ENCODE measurements at places on chromosomes 6 and 20.

DNA sequence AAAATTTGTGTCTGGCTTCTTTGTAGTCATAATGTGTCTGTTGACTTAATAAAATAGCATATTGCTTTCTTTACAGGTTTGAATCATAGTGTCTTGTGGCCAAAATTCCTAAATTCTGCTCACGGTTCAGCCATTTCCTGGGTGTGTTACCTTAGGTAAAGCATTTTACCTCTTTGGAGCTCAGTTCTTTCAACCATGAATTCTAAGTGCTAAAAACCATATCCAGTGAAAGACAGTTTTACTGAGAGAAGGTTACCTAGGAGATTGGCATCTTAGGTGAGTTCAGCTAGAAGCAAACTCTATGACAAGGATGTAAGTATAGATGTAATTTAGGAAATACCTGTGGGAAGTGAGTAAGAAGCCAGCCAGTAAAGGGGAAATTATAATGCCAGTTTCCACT is 20.7 kb downstream of the CRYBG1 start:
- H3K4me3 ChIP-seq = no peak overlapping the region
- H3K4me1 ChIP-seq = peaks cover 18% of the 10 kb centered on the region
- H3K27ac ChIP-seq = no peak overlapping the region
- no peaks in the 10 kb centered on the region for H3K27me3 ChIP-seq
- H3K36me3 ChIP-seq = no peaks in the 10 kb centered on the region

- peaks cover 7% of the 10 kb centered on the region for H3K4me1 ChIP-seq
- ATAC-seq = no peak
- peaks cover 41% of the 10 kb centered on the region for H3K36me3 ChIP-seq
- H3K27me3 ChIP-seq = no peaks in the 10 kb centered on the region
- H3K4me3 ChIP-seq = no peak overlapping the region
These were observed 20.9 kb downstream of the CCNC start for GRCh38 chr6:99547526-99547925.

DNA sequence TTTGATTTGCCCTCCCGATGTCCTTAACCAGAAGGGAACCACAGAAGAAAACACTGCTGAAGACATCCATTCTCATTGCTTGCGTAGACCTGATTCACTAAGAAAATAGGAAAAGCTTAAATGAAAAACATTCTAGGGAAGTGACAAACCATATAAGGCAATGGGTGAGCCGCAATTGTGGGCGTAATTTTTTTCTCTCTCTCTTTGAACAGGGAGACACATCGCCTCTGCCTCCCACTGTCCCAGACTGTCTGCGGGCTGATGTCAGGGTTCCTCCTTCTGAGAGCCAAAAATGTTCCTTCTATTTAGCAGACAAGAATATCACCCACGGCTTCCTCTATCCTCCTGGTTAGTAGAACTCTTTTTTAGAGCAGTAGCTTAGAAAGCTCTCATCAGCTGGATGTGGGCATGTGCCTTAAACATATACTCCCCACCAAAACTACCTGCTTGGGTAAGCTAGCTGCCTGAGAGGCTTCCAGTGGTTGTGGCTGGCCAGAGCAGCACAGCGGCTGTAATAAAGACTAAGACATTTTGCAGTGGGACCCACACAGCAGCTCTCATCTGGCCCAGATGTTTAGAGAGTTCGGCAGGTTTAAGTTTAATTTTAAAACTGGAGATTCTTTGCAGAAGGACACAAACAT is 22.7 kb upstream of the CTAGE9 start:
- H3K36me3 ChIP-seq = peaks cover 4% of the 10 kb centered on the region
- H3K27ac ChIP-seq = no peak overlapping the region
- peaks cover 14% of the 10 kb centered on the region for H3K27me3 ChIP-seq
- no peak for ATAC-seq

GRCh38 chr20:7416382-7416781 is 523.9 kb downstream of the HAO1 start:
- no peaks in the 10 kb centered on the region for H3K4me1 ChIP-seq
- H3K27ac ChIP-seq = no peak overlapping the region
- no peak overlapping the region for H3K4me3 ChIP-seq
- ATAC-seq = no peak
- no peaks in the 10 kb centered on the region for H3K27me3 ChIP-seq

- no peak for ATAC-seq
- H3K4me3 ChIP-seq = no peak overlapping the region
- H3K27me3 ChIP-seq = no peaks in the 10 kb centered on the region
These were observed 29.7 kb downstream of the MTRES1 start for GRCh38 chr6:107057679-107058078.

DNA sequence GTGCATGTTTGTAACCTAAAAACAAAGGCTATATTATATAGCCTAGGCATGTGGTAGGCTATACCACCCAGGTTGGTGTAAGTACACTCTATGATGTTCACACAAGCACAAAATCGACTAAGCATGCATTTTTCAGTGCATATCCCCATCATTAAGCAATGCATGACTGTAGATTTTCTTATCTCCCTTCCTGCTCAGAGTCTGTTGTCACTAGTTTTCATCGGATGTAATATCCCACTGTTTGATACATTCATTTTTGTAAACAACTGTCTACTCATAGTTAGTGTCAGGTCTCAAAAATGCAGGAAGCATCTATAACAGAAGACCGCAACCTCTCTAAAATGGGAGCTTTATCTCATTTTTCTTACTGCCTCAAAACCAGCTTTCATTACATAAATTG is 70.7 kb downstream of the GFRAL start:
- H3K27ac ChIP-seq = no peak overlapping the region
- H3K4me1 ChIP-seq = no peaks in the 10 kb centered on the region
- H3K4me3 ChIP-seq = no peak overlapping the region
- no peaks in the 10 kb centered on the region for H3K27me3 ChIP-seq
- no peak for ATAC-seq
- H3K36me3 ChIP-seq = no peaks in the 10 kb centered on the region

DNA sequence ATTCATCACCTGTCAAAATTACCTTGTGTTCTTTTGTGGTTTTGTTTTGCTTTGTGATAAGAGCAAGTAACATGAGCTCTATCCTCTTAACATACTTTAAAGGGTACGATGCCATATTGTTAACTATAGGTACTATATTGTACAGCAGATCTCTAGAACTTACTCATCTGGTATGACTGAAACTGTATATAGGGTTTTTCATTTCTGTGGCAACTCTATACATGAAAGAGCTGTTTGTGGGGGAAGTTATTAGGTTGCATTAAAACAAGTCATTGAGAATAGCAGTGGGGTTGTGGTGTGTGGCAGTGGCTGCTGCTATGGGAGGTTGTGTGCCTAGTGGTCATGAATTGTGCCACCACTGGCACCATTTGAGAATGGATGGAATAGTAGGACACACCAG is 268.4 kb downstream of the KCNQ5 start:
- peaks cover 13% of the 10 kb centered on the region for H3K36me3 ChIP-seq
- no peaks in the 10 kb centered on the region for H3K27me3 ChIP-seq
- ATAC-seq = no peak
- H3K27ac ChIP-seq = no peak overlapping the region

DNA sequence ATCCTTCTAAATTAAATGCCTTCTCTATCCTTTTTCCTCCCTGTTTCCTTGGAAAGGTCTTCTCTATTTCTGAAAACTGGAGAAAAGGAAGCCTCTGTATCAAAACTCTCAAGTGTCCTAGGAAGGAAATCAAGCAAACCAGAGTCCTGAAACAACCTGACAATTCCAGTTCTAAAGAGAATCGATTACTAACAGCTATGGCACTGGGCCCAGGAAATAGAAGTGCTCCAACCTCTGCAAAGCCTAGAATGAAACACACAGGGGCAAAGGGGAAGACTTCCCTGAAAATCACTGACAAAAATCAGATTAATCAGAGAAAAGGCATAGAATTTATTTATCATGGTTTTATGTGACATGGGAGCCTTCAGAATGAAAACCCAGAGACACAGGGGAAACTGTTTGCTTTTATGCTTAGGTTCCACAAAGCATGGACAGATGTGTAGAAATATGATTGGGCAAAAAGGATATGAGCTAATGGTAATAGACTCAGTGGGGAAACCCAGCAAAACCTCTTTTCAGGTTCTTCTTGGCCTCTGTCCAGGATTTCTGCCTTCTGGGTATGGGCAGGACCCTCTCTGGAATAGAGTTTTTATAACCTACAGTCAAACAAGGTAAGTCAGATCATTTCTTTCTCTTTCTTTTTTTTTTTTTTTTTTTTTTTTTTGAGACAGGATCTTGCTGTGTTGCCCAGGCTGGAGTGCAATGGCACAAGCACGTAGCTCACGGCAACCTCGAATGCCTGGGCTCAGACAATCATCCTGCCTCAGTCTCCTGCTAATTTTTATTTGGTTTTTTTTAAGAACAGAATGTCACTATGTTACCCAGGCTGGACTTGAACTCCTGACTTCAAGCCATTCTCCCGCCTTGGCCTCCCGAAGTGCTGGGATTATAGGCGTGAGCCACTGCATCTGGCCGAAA is 91.7 kb downstream of the CD24 start:
- no peaks in the 10 kb centered on the region for H3K4me1 ChIP-seq
- no peak overlapping the region for H3K4me3 ChIP-seq
- no peak overlapping the region for H3K27ac ChIP-seq
- H3K27me3 ChIP-seq = no peaks in the 10 kb centered on the region
- no peak for ATAC-seq
- no peaks in the 10 kb centered on the region for H3K36me3 ChIP-seq

DNA sequence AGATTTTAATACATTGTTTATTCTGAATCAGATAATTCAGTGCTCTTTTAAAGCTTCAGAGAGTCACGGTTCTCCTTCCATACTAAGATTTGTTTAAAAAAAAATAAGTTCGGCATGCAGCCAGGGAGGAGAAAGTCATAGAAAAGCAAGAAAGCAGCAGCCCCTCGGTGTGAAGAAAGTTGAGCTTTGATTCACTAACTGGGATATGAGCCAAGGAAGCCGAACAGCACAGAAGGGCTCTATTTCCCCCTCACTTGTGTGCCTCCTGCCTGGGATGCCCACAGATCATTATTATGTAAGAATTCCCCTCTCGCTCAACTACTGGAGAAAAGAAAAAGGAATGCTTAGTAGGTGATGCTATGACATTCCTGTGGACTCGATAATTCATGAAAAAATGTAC is 69.3 kb upstream of the SYNJ2 start:
- peaks cover 79% of the 10 kb centered on the region for H3K36me3 ChIP-seq
- H3K4me3 ChIP-seq = no peak overlapping the region
- no peak overlapping the region for H3K27ac ChIP-seq
- no peak for ATAC-seq

- no peak overlapping the region for H3K27ac ChIP-seq
- H3K27me3 ChIP-seq = no peaks in the 10 kb centered on the region
- H3K36me3 ChIP-seq = no peaks in the 10 kb centered on the region
- no peak overlapping the region for H3K4me3 ChIP-seq
- peaks cover 20% of the 10 kb centered on the region for H3K4me1 ChIP-seq
- ATAC-seq = no peak
These were observed 1.6 kb upstream of the TRIB3 start for GRCh38 chr20:378961-379336.

DNA sequence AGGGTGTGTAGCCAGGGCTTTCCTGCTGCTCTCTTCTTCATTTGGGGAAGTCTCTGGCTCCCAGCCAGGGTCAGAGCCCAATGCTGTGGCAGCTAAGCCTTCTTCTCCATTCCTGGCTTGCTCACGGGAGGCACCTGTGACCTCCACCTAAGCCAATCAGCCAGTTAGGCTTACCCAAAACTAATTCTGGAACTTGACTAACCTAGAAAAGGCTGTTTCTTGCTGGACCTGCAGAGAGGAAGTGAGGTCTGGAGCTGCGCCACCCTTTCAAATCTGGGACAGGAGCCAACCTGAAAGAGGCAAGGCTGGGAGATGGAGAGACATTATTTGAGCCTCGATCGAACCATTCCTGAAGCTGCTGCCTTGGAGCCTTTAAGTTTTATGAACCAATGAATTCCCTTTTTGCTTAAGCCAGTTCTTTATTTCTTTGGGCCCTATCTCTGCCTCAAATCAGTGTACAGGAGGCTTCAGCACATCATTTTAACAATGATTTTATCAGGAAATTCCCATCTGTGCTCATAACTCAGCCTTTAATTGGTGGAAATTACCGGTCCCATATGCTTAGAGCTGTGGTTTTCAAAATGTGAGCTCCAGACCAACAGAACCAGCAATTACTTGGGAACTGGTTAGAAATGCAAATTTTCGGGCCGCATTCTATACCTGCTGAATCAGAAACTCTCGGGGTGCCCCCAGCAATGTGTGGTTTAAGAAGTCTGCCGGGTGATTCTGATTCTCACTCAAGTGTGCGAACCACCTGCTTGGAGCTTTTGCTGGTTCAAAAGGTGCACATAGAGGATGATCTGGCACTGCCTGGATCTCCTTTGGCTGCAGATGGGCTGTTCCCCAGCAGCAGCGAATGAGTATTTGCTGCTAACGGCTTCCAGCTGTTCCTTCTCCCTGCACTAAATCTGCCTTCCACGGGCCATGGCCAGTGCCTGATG is 97.4 kb upstream of the RNF24 start:
- no peaks in the 10 kb centered on the region for H3K36me3 ChIP-seq
- peaks cover 7% of the 10 kb centered on the region for H3K4me1 ChIP-seq
- peak; percentile 63 for ATAC-seq
- H3K27ac ChIP-seq = no peak overlapping the region

DNA sequence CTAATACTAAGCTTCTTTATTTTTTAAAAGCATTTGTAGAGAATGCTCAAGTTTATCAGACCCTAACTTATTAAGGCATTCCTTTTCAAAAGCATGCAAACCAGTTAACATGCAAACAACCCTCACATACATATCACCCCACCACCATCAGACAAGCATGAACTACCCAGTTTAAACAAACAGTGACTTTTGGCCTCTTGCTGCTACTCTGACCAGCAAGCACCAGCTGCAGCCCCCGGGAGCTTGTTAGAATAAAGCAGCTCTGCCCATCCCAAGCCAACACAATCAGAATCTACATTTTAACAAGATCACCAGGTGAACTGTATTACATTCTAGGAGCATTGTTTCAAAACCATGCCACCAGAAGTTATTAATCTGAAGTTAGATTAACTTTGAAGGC is 5.9 kb upstream of the NUP153 start:
- no peak for ATAC-seq
- peaks cover 14% of the 10 kb centered on the region for H3K36me3 ChIP-seq
- no peak overlapping the region for H3K4me3 ChIP-seq
- peaks cover 7% of the 10 kb centered on the region for H3K4me1 ChIP-seq
- H3K27ac ChIP-seq = no peak overlapping the region

- no peak for ATAC-seq
- no peaks in the 10 kb centered on the region for H3K4me1 ChIP-seq
- H3K27me3 ChIP-seq = no peaks in the 10 kb centered on the region
- no peak overlapping the region for H3K4me3 ChIP-seq
- H3K27ac ChIP-seq = no peak overlapping the region
- H3K36me3 ChIP-seq = no peaks in the 10 kb centered on the region
These were observed 166.8 kb downstream of the IBTK start for GRCh38 chr6:82080767-82081166.

DNA sequence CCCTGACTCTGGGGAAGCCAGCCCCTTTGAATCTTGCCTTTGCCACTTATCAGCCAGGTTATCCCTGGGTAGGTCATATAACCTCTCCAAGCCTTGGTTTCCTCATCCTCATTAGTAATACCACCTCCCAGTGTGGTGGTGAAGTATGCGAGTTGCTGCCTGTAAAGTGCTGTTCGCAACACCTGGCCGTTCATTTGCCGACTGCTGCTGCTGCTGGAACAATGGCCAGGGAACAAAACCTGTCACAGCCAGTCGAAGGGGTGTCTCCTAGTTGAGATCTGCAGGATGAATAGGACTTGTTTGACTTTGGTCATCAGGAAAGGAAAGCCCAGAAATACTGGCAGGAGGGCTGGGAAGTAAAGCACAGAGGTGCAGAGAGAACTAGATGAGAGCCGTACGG is 6.1 kb downstream of the MANBAL start:
- H3K36me3 ChIP-seq = peaks cover 54% of the 10 kb centered on the region
- ATAC-seq = no peak
- no peaks in the 10 kb centered on the region for H3K27me3 ChIP-seq
- no peak overlapping the region for H3K4me3 ChIP-seq
- H3K4me1 ChIP-seq = peaks cover 65% of the 10 kb centered on the region

GRCh38 chr6:305371-306206 is 13.3 kb downstream of the DUSP22 start:
- H3K27ac ChIP-seq = no peak overlapping the region
- H3K27me3 ChIP-seq = no peaks in the 10 kb centered on the region
- H3K36me3 ChIP-seq = peaks cover 8% of the 10 kb centered on the region
